ENCODE measurements at places on chromosomes 5 and 9.

- no peak for DNase-seq
Observed at GRCh38 chr5:91007251-91007650, 375.9 kb downstream of the ARRDC3 start.

- no peak for DNase-seq
Observed at GRCh38 chr5:174354571-174354970, 309.1 kb downstream of the NSG2 start.

DNA sequence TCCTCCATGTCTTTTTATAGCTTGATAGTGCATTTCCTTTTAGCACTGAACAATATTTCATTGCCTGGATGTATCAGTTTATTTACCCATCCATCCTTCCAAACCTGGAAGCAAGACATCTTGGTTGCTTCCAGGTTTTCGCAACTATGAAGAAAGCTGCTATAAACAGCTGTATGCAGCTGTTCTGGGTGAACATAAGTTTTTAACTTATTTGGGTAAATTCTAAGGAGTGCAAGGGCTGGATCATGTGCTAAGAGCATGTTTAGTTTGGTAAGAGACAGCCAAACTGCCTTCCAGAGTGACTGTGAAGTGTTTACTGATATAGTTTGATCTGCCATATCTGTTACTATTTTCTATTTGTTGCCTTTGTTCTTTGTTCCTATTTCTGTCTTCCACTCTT is 58.5 kb downstream of the CSF2 start:
- DNase-seq: no peak

DNA sequence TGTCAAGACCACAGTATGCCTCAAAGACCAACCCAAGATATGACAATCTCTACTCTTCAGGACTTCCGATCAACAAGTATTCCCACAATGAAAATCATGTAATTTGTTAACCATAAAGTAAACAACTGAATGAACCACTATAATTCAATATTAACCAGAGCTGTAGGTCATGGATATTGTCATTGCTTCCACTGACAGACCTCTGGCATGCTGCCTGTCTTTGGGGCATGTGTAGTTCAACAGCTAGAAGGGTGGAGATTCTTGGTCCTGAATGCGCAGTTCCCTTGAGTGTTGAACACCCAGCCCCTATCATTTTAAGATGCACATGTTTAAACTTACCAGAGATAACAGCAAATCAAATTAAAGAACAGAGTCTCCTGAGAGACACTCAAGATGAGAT is 283.0 kb downstream of the CEMIP2 start:
- DNase-seq: no peak

- DNase-seq: no peak
Observed at GRCh38 chr9:70477907-70478480, 63.5 kb upstream of the KLF9 start.

GRCh38 chr9:92971121-92971520 is 23.8 kb downstream of the FGD3 start:
- no peak for DNase-seq

- DNase-seq: no peak
Observed at GRCh38 chr9:130642926-130643325, 21.5 kb upstream of the PRDM12 start.

GRCh38 chr5:180665682-180666404 is 16.4 kb upstream of the FLT4 start:
- no peak for DNase-seq

- no peak for DNase-seq
Observed at GRCh38 chr5:155082401-155082800, 68.8 kb downstream of the KIF4B start.

GRCh38 chr9:81969971-81970370 is 18.6 kb upstream of the SPATA31D1 start:
- DNase-seq: no peak

DNA sequence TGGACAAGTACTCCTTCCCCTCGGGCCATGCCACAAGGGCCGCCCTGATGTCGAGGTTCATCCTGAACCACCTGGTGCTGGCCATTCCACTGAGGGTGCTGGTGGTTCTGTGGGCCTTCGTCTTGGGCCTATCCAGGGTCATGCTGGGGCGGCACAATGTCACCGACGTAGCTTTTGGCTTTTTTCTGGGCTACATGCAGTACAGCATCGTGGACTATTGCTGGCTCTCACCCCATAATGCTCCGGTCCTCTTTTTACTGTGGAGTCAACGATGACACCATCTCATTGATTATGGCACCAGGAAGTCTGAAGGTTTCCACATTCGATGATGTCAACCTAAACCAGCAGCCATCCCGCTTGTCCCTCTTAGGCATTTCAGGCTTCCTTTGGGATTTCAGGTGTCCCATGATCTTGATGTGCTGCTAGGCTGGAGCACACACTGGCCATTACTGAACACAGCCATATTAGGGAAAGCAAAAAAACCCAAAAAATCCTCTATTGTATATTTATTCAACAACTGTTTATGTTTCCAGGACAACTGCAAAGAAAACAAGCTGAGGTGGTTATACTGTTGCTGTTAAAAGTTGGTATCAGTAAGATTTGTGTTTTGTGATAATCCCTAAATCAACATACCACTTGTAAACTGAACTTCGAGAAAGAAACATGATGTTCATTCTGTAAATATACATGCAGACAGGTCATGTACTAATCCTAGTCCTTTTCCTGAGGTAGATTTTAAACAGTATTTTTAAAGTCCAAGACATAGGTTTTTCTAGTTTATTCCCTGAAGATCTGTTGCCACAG is 1.1 kb downstream of the PLPP6 start:
- DNase-seq: no peak

DNA sequence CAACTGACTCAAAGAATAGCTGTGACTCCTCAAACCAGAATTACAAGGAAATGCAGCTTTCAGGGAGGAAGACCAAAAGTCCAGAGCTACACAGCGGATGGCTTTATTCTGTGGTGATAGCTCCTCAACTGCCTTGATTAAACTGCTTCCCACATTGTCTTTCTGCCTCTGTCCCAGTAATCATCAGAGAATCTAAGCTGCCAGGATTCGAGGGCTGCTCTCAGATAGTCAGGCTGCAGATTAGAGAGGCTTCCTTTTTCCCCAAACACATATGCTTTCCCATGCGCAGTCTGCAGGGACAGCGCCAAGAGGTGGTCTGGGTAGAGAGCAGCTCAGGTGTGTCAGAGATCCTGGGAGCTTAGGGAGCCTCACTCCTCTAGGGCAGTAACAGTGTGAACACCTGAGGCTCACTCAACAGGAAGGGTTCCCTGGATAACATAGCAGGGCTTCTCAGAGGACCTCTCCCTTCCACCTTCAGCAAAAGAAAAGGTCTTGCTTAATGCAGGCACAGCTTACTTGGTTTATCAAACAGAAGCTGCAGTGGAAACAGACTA is 439.9 kb upstream of the TLE4 start:
- no peak for DNase-seq

DNA sequence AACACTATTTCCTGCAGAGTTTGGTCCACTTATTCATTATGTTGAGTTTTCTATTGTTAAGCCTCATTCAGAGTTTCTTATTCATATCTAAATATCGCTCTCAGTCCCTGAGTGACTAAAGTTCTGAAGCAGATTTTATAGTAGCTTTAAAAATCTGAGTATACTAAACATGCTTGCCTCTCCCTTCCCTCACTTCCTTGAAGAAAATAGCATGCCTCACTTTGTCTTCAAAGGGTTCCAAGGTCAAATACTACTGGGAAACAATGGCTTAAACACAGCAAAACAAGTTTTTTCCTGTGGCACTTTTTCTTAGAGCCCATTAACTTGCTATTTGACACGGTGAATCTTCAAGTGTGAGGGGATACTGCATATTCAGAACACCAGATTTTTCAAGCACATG is 41.1 kb upstream of the DAB2 start:
- no peak for DNase-seq

DNA sequence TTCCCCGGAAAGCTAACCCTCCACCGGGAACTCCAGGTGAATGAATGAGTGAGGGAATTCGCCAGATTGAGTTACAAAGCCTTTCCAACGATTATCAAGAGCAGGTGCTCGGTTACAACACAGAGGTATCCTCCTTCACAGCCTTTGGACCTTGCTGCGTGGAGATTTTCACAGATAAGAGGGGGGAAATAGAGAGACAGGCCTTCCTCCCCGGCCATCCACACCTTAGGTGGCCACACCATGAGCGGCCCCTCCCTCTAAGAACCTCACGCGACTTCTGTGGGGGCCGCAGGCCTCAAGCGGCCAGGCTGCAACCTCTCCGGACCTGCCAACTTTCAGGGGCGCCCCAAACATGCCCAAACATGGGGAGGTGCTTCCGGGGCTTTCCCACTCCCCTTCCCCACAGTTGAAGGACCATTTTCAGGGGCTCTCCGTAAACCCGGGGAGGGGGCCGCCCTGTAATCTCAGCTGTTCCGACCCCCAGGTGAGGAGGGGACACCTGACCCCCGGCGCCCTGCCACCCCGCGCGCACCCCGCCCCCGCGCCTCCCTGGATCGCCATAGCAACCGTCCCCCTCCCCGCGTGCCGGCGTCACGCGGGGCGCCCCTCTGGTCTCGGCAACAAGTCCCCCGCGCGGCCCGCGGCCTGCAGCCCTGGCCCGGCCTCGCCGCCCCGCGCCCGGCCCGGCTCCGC is 603 bp downstream of the DENND1A start:
- DNase-seq: peak; percentile 4

GRCh38 chr9:113933671-113934070 is 57.6 kb downstream of the ZNF618 start:
- no peak for DNase-seq

DNA sequence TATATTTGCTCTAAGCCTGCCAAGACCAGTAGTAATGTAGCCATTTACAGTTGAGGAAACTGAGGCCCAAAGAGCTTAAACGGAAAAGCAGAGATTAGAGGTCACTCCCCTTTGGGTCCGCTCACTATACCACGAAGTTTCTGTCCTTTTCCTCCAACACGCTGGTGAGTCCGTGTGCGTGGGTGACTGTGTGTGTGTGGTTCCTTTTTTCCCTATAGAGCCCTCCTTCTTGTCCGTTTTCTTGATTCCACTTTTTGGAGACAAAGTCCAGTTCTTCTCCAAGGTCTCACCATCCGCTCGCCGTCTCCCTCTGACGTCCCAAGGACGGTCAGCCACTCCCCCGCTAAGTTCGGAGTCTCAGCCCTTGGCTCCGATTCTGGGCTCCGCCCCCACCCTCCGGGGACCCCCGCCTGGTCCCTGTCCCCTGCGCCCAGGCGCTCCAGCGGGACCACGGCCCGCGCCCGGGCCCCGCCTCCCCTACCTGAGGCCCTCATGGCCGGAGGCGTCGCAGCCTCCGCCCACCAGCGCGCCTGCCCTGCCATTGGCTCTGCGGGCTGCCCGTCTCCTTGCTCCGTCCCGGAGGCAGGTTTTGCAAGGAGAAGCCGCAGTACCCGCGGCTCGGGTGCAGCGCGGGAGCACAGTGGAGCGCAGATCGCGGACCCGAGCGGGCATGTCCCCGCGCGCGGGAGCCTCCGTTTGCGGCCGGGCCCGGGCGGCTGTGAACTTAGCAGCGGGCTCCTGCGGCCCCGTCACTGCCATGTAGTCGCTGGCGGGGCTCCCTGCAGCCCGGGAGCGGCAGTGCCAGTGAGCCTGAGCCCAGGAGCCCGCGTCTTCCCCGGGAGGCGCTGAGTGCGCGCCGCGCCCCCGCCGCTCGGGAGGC is at the start of gene MAST4:
Gene MAST4 (plus strand): TSS at position 638 of the 880 bp plus-strand sequence. CDS start 263 bp downstream, outside the sequence.
- DNase-seq: no peak

DNA sequence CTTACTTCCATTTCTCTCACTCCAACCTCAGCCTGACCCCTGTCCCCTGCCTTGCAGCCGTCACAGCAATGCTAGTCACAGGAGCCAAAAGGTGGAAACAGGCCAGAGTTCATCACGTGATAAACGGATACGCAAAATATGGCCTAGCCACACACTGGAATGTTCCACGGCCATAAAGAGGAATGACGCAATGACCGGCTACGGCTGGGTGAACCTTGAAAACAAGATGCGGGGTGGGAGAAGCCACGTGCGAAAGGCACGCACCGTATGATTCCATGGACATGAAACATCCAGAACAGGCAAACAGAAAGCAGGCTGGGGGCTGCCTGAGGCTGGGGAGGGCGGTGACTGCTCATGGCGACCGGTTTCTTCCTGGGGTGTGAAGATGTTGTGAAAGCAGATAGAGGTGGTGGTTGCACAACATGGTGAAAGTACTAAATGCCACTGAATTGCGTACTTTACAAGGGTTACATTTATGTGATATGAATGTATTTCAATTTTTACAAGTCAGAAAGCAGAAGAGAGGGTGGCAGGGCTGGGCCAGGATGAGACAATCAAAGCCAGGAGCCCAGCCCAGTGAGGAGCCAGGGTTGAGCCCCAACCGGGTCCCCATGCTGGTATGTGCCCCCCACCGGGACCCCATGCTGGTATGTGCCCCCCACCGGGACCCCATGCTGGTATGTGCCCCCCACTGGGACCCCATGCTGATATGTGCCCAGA is 117.8 kb upstream of the SARDH start:
- no peak for DNase-seq

DNA sequence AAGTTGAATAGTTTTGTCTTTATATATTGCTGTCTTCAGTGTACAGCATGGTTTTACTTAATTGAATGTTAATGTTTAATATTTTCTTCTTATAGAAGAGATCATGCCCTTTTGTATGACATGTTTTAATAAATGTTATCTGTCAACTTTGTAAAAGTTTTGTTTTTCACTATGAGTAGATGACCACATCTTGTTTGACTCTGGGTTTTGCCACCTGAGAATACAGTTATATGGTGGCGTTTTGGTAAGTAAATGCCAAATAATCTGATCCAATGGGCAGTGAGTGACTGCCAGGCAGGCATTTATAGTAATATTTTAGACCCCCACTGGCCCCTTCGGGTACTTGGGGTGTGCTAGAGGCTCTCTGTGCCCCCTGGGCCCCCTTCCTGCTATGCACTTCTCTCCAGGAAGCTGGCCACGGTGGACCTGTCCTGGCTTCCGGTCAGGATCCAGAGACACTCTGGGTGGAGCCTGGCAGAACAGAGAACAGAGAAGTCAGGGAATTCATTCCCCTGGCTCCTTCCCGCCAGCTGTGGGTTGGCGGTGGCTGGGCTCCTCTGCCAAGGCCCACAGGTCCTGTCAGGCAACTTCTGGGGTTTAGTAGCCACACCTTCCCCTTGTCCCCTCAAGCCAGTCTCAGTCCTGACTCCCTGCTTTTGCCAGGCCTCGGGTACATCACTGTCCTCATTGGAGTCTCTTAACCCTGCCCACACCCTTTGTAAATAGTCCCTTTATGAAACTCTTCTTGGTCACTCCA is 22.2 kb upstream of the ZBTB34 start:
- DNase-seq: no peak

DNA sequence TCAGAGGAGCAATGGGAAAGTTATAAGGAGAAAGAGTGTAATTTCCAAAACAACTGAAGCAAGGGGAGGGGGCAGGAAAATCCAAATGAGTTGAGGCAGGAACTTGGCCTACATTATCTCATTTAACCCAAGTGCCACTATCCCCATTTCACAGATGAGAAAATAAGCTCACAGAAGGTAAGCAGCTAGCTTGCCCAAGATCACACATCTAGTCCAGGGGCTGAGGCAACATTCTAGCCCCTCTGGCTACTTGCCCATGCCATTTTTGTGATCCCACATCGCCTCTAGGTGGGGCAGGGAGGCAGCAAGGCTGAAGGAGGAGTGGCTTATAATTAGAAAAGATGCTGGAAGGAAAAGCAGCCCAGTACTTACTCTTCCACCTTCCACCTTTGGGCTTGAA is 2.6 kb upstream of the PSIP1 start:
- no peak for DNase-seq
